ENCODE measurements at places on chromosomes 2 and 18. TPM values are rescaled to one million over a fixed set of nuclear protein-coding genes. Genes with fewer than 3 reads are reported as not detected.

Gene TWIST2
- not detected for total RNA-seq

Gene DAW1
- total RNA-seq = not detected

DNA sequence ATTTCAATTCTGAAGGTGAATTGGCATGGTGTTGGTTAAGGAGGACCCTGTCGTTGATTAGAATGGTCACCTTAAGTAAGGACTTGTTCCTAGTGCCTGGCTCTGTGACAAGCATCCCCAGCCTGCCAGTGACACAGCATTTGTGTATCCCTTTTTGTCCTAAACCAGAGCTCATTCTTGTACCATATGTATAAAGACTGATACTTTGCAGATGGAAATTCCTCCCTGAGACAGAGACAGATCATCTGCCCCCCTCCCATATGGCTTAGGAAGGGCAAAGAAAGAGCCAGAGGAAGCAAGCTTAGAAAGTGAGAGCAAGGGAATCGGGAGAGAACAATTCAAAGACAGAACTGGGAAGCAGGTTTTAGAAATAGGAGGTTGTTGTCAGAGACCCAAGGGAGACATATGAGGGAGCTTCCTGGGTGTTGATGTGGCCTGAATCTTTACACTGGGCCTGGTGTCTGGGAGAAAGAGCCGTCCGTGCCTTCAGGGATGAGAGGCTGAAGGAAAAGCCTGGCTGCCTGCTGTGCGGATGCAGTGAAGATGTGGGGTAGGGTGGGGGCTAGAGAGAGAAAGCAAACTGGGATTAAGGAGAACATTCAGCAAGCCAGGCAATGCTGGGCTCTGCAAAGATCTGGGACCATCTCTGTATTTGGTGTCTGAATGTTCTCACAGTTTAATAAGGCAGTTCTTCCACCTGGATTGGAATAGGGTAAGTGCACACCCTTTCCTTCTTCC, 13.2 kb upstream of the CHRNA1 start:
- DNase-seq = no peak

DNA sequence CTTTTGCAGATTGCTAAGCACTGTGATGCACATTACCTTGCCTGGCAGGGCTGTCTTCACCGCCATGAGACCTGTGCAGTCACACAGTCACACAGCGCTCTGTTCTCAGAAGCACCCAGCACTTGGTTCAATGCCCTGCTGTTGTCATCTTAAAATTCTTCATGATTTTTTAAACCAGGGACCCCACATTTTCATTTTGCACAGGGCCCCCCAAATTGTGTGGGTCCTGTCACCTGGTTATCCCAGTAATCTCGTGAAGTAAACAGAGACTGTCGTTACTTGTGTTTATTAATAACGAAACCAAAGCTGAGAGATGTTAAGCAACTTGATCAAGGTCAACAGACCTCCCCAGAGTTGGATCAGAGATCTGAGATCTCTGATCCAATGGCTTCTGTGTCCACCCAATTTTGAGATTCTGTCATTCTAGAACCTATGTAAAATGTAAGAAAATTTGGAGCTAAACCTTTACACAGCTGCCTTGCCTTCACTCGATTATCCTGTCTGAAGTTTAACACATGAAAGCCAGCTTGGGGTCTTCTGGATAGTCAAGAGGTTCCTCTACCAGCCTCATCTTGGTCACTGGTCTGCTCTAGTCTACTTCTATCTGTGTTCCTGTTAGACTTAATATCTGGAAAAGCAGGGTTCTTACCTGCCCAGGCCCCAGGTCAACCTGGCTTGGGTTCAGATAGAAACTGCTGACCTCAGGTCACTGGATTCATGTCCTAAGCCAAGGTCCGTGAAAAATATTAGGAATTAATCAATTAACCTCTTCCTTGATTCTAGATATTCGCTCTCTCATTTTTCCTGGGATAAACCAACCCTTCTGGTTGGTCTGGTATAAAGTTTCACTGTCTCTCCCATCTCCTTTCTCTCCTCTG, 13.7 kb upstream of the TTC39C start:
- DNase-seq = no peak

- DNase-seq = peak; percentile 2
These were observed 370.7 kb upstream of the SYT4 start for GRCh38 chr18:43648002-43648401.

DNA sequence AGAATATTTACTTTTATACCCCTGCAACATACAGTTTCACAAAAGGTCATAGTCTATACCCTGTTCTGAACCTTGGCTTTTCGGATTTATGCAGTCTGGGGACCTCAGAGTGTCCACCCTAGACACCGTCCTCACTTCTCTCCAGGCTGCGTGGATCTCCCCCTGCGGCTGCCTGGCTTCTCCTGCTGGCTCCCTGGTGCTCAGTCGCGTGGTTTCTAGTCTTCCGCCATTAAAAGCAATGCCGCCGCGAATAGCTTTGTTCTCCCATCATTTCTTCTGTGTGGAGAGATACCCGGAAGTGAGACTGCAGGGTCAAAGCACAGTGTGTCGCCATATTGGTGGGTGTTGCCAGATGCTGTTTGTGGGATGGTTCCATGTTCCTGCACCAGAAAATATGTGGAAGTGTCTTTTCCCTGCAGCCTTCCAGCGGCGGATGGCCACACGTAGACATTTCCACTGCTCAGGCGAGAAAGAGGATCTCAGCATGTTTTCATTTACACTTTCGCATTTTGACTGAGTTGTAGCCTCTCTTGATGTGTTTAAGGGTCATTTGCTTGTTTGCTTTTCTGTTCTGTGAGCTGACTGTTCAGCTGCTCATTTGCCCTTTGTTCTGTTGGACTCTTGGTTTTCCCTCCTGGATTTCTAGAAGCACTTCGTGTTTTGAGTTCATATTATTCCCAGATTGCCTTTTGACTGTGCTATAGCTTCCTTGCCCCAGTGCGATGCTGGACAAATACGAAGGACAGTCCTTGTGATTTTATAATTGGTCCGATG, 22.9 kb upstream of the ASB1 start:
- no peak for DNase-seq

Gene CNDP1
- total RNA-seq = 0.51 TPM

- no peak for DNase-seq
These were observed 65.2 kb downstream of the PLEKHM3 start for GRCh38 chr2:207960090-207960489.

GRCh38 chr18:41326311-41326710, 628.7 kb upstream of the PIK3C3 start:
- DNase-seq = no peak

Gene EVA1A
- 7.4 TPM for total RNA-seq

GRCh38 chr2:96114903-96115581, 1.3 kb downstream of the ADRA2B start:
- DNase-seq = no peak

DNA sequence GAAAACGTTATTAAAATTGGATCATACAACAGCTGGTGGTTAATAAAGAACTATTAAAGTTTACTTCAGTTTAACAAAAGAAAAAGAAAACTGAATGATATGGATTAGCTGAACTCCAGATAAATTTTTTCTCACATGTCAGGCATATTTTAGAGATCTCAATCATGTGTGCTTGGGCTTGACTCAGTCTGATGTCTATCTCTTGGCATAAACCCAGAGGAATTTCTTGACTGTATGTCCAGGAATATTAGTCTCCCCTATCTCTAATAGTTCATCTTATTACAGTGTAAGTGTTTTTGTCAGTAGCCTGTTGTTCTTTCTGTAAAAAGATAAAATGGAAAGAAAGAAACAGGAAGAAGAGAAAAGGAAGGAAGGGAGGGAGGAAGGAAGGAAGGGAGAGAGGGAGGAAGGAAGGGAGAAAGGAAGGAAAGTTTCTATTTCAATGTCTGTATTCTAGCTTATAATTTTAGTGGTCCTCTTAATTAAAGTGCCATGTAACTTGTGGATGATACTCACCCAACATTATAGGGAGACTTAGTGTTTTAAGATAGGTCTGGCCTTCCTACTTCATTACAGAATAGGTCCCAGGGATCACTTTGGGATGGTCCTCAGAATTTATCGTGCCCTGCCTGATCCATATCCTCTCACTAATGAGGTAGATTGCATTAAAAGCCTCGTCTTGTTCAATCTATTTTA, 99.7 kb upstream of the UGP2 start:
- no peak for DNase-seq

- no peak for DNase-seq
These were observed 378.4 kb upstream of the HNRNPA3 start for GRCh38 chr2:176834226-176834625.

GRCh38 chr18:37289423-37289822, 276.2 kb downstream of the CELF4 start:
- no peak for DNase-seq

Gene FBXO15
- 1.0 TPM for total RNA-seq

DNA sequence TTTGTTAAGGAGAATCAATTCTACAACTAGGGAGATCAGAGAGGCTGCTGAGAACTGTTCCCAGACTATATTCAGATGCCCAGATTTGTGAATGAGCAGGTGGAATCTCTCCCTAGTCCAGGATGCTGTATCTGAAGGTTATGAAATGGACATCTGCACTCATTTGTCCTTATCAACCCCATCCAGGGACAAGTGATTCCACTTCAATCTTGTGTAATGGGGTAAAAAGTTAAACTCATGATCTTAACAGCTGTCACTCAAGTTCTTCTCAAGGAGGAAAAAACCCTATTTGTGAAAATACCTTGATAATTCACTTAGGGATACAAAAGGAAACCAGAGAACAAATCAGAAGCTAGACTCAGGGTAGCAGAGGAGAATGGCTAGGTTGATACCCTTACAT, 144.8 kb downstream of the PLCL1 start:
- no peak for DNase-seq

- no peak for DNase-seq
These were observed 190.6 kb downstream of the TPGS2 start for GRCh38 chr18:36638224-36638623.

DNA sequence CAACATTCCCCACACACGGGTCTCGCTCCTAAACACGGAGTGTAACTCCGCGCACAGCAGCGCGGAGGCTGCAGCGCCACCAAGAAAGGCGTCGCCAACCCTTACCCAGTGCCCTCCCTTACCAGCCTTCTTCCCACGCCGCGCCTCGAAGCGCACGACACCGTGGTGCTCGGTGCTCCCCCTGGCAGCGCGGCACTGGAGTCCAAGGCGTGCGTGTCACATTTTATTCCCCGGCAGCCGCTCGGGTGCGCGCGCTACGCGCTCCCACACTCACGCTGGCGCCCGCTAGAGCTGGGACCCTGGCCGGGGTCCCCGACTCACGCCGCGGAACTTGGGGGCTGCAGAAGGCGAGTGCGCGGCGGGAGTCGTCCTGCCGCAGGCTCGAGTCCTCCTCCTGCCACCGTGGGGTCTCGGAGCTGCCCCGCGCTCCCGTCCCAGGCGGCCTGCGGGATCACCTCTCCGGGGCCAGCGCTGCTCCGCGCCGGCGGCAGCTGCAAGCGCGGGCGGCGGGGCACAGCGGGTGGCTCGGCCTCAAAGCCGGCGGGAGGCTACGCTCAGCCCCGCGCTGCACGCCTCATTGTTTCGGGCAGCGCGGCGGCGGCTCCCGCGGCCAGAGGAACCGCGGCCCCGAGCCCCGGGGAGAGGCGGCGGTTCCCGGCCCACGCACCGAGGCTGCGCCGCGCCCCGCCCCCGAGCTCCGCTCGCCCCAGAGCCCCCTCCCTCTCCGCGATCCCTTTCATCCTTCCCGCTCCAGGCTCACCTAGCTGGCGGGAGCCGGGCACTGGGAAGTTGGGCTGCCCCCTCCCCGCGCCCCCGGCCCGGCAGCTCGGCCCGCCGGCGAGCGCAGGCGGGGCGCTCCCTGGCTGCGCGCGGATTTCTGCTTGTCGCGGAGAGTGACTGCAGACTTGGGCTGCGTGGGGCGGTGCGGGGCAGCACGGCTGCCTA, at the start of gene ST6GAL2:
TSS of gene ST6GAL2 (minus strand) at position 197 of the 945 bp plus-strand sequence. CDS start 42,190 bp downstream, outside the sequence.
- DNase-seq = no peak

- no peak for DNase-seq
These were observed 453 bp downstream of the CABLES1 start for GRCh38 chr18:23135550-23136325.

- DNase-seq = no peak
These were observed 180.4 kb downstream of the CYRIA start for GRCh38 chr2:16485251-16485650.

Gene EPB41L3
- 107 TPM for total RNA-seq

GRCh38 chr18:28034567-28034966, 142.4 kb downstream of the CDH2 start:
- DNase-seq = no peak

Gene SCN2A
- total RNA-seq = not detected

GRCh38 chr2:240024766-240025165, 376 bp downstream of the NDUFA10 start:
- peak; percentile 17 for DNase-seq

GRCh38 chr2:84856787-84857186, 24.1 kb downstream of the TRABD2A start:
- DNase-seq = no peak

DNA sequence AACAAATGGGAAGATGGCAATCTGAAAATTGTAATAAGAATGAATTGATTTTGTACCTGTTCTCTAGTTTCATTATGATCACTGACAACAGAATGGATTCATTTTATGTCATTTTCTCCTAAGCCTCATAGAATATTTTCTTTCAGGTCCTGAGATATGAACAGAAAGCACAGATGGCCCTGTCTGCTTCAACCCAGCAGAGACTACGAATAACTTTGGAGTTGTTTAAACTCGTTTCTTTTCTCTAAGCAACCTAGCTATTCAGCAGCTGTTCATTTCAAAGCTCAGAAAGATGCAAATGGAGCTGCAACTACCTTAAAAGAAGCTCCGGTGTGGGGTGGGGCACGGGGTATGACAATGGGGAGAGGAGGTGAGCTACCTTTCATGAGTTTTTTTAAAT, 124.9 kb downstream of the ALK start:
- DNase-seq = no peak

- DNase-seq = peak; percentile 60
These were observed 107.4 kb upstream of the KCTD1 start for GRCh38 chr18:26655525-26656430.

GRCh38 chr2:140542627-140543026, 1588.2 kb downstream of the LRP1B start:
- no peak for DNase-seq

DNA sequence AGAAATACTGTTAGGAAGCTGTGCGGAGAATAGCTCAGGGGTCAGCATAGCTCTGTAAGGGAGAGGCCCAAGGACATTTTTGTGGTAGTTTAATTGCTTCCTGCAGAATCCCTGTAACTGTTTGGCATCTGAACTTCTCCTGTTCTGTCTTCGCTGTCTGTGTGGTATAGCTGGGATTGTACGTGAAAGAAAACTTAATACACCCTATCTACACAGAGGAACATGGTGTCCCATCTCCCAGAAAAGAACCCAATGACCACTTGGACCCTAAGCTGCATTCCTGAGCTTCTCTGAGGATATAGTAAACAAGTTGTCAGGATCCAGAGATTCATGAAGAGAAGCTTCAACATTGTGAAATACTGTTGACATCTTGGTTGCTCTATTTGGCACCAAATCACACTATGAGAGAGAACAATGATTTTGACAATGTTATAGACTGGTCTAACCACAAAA, 81.3 kb downstream of the CDC42EP3 start:
- DNase-seq = peak; percentile 70

GRCh38 chr18:13412901-13413300, 194.3 kb downstream of the LDLRAD4 start:
- no peak for DNase-seq

DNA sequence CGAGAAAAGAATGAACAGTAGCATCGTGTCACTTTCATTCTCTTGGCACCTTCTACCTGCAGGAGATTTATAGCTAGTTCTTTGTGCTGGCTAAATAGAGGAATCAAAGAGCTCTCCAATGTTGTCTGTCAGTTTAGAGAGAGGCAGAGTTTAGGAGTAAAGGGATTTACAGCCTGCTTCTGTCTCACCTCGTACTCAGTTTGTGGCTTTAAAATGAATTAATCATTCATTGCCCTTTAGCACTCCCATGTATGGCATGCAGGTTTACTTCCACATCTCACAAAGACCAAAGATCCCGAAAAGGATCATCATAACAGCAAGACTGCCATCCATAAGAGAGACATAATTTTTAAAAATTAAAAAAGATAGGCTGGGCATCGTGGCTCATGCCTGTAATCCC, 42.4 kb upstream of the ATL2 start:
- no peak for DNase-seq
